ENCODE measurements at places on chromosomes 5 and 9.

DNA sequence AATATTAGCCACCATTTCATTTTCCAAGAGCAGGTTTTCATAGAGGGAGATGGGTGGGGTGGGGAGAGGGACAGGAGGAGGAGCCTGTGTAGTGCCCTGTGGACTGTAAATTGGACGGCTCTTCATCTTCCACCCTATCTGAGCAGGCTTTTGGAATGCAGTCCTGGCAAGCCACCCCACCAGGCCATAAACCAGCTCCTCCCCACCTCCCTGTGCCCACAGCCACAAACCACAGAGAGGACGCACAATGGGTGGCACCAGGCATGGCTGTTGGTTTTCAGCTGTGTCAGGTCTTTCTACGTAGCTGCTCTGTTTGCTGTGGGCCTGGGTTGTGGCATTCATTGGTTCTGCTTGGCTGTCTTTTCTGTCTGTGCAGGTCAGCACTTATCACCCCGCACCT, 58.0 kb downstream of the PLAC8L1 start:
- no peak for DNase-seq

DNA sequence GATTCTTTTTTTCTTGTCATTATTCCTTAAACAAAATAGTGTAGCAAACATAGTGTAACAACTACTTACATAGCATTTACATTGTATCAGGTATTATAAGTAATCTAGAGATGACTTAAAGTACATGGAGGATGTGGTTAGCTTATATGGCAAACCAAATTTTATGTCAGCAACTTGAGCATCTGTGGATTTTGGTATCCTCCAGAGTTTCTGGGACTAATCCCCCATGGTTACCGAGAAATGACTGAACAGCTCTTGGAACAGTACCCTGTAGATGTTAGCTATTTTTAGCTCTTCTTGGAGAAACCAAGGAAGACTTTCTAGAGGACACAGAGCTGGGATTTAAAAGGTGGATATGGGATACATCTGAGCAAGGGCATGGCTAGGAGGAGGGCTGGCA, 157.6 kb upstream of the KLF4 start:
- DNase-seq: no peak

DNA sequence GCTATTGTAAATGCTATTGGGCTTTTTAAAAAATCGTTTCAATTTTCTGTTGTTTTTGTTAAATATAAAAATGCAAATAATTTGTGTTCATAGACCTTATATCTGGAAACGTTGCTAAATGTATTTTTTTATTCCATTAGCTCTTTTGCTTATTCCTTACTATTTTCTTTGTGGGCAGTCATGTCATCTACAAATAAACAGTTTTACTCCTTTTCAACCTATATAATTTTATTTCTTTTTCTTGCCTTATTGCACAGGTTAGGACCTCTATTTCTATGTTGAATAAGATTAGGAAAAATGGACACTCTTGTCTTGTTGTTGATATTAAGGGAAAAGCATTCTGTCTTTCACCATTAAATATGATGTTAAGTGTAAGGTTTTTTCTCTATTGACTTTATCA, 348.8 kb downstream of the CWC27 start:
- DNase-seq: no peak

DNA sequence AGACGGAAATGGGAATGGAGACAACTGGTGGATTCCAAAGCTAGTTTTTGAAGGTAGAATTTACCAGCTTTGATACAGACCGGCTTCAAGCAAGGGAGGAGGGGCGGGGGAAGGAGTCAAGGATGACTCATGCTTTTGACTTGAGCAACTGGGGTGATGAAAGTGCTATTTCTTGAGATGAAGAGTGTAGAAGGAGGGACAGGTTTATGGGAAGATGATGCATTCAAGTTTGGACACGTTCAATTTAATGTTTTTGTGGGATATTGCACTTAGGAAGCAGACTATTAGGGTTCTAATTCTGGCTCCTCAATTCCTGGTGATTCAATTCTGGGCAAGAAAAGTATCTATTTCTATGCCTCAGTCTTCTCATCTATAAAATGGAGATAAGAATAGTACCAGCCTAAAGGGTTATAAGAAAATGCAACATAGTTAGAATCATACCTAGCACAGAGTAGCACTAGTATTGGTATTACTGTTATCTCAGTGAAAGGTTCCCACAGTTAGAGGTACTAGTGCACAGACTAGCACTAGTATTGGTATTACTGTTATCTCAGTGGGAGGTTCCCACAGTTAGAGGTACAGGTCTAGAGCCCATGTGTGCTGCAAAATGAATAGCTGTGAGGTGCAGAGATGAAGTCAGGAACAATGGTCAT, 4.6 kb downstream of the NIPAL4 start:
- DNase-seq: no peak

- DNase-seq: no peak
These were observed 81.0 kb upstream of the DAB2 start for GRCh38 chr5:39505791-39506190.

- no peak for DNase-seq
These were observed 58.2 kb downstream of the RFK start for GRCh38 chr9:76336027-76336426.

DNA sequence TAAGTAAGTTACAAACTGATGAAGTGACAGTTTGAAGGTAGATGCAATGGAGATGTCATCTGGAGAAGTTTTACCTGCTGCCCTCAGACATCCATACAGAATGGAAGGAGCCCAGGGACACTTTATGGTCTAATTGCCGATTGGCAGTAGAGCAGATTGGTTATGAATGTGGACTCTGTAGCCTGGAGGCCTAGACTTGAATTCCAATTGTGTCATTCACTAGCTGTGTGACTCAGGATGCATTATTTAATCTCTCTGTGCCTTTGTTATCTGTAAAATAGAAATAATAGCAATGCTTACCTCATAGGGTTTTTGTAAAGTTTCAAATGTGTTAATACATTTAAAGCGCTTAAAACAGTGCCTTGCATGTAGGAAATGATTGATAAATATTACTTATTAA, 5.2 kb upstream of the TCERG1 start:
- DNase-seq: no peak

GRCh38 chr5:116421080-116421629, 153.5 kb downstream of the SEMA6A start:
- no peak for DNase-seq

- peak; percentile 31 for DNase-seq
These were observed 99.7 kb downstream of the ST8SIA4 start for GRCh38 chr5:100803397-100803796.

DNA sequence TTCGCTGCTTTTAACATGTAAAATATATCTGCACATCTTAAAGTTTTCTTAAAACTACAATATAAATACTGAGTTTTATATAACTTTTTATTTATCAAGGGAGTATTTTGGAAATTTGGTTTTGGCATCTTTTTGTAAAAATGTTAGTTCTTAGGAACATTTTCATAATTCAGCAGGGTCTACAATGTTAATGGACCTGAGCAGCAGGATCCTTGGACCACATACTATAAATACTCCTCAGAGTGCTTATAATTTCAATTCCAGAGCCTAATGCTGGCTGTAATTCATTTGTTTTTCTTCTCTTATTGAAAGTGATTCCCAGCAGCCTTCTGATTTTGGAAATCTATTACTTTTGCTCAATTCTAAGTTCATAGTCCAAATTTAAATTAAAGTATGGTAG, 1216.2 kb downstream of the MAT2B start:
- no peak for DNase-seq

GRCh38 chr5:178236679-178237078, 4.1 kb upstream of the PHYKPL start:
- DNase-seq: no peak

DNA sequence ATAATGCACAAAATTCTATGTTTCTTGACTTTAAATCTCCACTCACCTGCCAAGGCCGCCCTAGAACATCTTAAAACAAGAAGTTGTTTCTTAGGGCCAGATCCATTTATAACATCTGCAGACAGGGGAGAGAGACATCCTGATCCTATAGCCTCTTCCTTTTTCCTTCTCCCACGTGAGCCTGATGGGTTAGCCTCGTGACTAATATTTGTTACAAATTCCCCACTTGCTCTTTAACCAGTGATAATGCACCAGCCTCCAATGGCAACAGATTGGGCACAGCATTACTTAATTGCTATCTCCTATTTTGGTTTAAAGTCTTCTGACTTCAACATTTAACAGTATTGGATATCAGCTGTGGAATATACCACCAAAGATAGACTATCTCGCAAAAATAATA, 196.5 kb downstream of the GADD45G start:
- no peak for DNase-seq

DNA sequence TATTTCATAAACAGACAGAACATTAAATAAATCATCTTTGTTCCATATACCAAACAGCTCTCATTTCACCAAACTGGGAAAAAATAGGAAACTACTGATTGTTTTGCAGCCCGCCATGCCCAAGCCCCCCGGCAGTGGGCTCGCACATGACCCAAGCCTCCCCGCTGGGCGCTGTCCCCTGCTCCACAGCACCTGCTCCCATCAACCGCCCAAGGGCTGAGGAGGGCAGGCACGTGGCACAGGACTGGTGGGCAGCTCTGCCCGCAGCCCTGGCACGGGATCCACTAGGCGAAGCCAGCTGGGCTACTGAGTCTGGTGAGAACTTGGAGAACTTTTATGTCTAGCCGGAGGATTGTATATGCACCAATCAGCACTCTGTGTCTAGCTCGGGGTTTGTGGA, 554.8 kb upstream of the CCNG1 start:
- no peak for DNase-seq

DNA sequence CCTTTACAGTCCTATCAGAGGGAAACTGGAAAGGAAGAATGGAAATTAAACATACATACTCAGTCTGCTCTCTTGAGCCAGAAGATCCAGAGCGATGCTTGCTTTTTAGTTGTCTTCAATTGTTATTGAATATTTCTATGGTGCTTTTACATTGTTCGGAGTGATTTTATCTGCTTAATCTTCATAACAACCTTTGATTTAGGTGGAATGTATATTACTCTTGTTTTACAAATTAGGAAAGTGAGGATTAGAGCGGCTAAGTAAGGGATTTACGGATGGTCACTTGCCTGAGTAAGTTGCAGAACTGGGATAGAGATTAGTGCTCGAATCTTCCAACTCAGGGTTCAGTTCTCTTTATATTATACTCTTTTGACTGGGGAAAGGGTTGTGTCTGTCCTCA, 69.1 kb downstream of the PBX3 start:
- DNase-seq: no peak

DNA sequence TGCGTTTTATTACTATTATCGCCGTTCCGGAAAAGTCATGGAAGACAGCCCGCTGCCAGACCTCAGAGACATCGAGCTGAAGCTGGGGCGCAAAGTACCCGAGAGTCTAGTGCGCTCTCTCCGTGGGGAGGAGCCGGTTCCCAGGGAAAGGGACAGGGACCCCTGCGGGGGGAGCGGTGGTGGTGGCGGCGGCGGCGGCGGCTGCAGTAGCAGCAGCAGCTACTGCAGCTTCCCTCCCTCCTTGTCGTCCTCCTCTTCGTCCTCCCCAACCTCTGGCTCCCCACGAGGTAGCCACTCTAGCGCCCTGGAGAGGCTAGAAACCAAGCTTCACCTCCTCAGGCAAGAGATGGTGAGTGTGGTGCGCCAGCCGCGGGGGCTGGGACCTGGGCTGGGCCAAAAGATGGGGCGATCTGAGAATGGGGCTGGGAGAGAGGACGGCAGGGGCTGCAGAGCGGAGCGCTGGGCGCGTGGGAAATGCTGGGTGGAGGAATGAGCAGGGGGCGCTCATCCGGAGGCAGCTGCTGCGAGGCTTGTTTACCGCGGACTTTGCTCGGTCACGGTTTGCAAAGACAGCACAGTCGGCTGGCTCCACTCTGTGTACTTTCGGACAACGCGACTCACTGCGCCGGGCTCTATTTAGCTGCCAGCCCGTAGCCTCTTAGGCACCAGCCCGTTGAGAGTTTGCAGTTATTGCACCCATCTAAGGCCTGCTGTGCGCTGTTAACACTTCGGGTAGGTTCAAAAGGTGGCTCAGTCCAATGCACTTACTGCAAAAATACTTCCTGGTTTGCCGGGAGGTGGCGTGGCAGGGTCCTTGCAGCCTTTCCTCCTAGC, 1.1 kb downstream of the LURAP1L start:
- DNase-seq: peak; percentile 69

- DNase-seq: no peak
These were observed 34.0 kb downstream of the CSF1R start for GRCh38 chr5:150052226-150052955.

DNA sequence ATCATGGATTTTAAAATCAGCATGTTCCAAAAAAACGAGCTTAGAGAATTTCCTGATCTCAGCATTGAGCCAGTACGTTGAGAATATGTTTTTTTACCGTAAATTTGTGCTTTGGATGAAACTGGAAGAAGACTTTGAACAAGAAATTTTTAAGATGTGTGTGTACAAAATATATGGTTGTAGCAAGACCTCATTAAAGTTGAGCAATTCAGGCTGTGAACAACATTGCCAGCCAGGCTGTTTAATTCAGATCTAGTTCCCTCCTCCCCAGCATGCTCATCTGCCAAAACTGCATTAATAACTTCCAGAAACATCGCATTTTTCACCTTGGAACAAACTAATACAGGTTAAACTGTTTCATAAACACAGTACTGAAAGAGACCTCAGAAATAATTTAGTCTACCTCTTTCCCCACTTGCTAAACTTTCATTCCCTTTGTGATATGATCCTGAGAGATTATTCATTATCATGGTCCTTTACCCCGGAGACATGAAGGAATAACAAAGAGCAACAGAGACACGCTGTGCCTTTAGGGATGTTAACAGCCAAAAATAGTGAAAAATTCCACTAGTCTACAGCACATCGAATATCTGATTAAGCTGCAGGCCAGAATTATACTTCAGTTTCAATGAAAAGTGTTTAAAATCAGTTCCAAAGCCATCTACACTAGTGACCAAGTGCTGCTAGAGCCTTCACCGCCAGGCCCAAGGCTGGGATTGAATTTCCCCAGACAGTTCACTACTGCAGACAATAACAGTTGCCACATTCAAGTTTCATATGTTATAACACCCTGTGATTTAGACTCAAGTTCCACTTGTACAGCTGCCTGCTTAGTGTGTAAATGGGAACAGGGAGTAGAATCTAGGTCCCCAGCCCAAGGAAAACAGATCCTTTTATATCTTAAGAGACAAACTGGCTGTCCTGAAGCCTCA, 89.6 kb downstream of the EFNA5 start:
- DNase-seq: no peak
